H1 (cell line): ENCODE measurements at places on chromosomes 3 and 15.
A peak's percentile ranks its signal among the peaks of the same experiment; 100 is the strongest.

GRCh38 chr3:29436612-29437323 is 155.9 kb downstream of the RBMS3 start:
- DNase-seq, result no peak

DNA sequence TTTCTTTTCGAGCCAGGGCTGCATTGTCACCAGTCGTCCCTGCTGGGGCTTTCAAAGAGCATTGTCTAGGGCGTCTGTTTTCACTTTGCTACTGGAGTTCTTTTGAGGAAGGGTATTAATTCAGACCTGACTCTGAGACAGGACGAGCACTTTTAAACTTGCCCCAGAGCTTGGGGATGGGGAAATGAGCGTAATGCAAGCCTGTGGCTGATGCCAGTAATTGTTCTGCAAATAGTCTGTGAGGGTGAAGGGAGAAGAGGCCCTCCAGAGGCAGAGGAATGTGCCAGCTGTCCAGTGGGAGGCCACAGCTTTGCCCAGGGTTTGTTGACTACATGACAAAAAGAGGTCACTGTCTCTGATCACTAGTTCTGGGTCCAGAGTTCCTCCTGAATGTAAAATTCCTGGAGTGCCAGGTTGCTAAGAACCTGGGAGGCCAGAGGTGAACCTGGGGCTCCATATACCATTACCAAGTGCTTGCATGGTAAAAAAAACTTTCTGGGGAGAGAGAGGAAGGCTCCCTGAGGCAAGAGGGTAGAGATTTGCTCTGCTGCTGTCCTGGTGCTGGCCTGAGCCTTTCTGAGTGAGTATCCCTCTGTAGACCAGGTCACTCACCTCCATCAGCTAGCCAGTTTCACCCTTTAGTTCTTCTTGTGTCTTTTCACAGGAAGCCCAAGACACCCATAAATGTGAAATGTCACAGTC is 14.8 kb downstream of the EEFSEC start:
- no peak for DNase-seq

DNA sequence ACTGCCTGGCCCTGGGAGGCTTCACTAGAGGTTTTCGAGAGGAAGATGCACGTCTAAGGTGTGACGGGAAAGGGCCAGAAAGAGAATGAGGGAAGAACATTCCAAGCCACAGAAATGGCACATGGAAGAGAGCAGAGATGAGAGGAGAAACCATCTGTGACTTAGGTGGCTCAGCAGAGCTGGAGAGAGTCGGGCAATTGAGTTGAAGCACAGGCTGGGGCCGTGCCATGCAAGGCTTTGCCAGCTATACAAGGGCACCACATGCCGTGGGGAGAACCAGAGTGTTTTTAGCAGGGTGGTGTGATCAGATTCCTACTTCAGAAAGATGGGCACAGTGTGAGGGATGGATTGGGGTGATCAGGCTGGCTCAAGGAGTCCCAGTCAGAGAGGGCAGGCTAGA is 126.1 kb downstream of the VGLL4 start:
- no peak for DNase-seq

DNA sequence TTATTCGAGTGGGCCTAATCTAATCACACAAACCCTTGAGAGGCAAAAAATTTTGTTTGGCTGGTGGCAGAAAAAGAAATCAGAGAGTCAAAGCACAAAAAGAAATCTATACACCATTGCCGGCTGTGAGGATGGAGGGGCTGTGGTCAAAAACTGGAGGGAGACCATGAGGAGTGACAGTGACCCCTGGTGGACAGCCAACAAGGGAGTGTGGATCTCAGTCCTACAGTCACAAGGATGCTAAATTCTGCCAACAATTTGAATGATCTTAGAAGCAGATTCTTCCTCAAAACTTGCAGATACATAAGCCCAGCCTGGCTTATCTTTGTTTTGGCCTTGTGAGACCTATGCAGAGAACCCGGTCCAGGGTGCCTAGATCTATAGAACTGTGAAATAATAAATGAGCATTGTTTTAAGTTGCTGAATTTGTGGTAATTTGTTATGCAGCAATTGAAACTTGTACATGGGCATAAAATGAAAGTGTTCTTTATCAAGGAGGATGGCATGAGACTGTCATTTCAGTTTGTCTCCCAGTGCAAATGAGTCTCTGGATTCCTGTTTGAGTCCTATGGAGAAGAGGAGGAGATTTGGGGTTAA is 103.0 kb upstream of the ARHGEF26 start:
- peak; percentile 21 for DNase-seq

DNA sequence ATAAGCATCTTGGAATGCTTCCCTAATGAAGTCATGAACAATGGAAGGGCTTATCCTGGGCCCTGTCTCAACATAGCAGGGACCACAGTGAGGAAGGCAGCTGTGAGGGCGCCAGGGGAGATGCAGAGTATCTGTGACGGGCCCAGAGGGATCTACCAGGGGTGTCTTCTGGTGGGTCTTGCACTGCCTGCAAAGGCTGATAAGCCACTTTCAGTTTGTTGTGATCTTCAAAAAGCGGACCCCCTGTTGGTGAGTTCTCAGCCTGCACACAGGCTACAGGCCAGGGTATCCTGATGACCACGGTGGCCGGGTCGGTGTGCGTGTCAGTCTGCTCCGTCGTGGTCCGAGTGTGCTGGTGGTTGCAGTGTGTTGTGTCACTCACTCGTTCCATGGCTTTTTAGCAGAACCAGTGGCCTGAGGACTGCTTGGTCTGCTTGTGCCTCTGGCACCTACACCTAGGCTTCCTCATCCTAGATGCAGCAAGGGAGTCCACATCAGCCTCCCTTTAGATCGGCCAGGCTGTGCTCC is 46.8 kb downstream of the CHDH start:
- no peak for DNase-seq

- DNase-seq, result no peak
These were observed 9.5 kb downstream of the SLCO2A1 start for GRCh38 chr3:134020135-134020680.

DNA sequence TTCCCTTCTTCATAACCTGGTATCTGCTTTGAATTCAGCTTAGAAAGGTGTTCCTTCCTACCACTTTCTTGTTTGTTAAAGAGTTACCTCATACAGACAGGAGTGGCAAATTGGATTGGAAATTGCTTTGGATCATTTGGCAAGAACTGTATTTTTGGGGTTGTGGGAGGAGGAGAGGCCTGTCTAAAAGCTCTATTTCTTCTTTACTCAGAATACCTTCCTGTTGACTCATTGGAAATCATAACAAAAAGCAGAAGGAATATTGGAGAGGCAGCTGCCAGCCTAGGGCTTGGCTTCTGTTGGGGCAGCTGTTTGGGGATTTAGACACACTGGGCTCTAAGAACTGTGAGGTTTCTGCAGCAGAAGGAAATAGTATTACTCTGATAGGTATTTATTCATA is 14.2 kb downstream of the IQGAP1 start:
- no peak for DNase-seq

GRCh38 chr3:16513141-16514020 is at the start of gene RFTN1:
Gene RFTN1, minus strand, starts transcription at chr3:16513699. Its CDS starts 19,830 bp downstream, at chr3:16493869.
- DNase-seq, result no peak

- peak; percentile 27 for DNase-seq
These were observed 5.2 kb downstream of the GRM2 start for GRCh38 chr3:51712038-51712420.

- DNase-seq, result no peak
These were observed 6.8 kb upstream of the MFSD1 start for GRCh38 chr3:158794936-158795518.

GRCh38 chr3:183825456-183826161 is at the start of gene MAP6D1:
Gene MAP6D1, minus strand, starts transcription at chr3:183825577. Its CDS starts 30 bp downstream, at chr3:183825547.
- peak; percentile 85 for DNase-seq

DNA sequence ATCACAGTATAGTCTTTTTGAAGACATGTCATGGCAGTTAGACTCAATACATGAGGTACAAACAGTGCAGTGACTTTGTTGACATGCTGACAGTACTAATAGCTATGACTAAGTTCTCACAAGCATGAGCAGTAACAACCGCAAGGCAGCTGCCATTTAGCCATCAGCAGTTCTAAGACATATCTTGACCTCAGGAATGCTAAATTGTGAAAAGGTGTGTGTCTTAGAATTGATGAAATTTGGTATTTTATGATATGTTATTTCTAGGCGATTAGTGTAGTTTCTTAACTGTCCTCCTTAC is 60.7 kb upstream of the FURIN start:
- no peak for DNase-seq

DNA sequence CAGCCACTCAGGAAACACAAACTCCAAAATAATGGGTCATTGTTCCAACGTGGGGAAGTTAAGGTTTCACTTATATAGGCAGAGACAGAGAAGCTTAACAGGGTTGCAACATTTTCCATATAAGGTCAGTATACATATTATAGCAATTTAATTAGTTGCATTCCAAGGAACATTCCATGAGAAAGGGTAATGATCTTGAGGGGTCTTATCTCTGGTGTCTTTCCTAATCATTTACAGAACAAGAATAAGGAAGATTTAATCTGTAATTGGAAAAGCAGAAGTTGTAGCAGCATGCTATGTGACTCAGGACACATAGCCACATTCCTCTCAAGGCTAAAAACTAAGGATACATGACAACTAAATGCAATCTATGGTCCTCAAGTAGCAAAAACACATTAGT is 4.9 kb downstream of the MNS1 start:
- no peak for DNase-seq

- no peak for DNase-seq
These were observed 128.4 kb upstream of the RAD18 start for GRCh38 chr3:9091486-9092235.

DNA sequence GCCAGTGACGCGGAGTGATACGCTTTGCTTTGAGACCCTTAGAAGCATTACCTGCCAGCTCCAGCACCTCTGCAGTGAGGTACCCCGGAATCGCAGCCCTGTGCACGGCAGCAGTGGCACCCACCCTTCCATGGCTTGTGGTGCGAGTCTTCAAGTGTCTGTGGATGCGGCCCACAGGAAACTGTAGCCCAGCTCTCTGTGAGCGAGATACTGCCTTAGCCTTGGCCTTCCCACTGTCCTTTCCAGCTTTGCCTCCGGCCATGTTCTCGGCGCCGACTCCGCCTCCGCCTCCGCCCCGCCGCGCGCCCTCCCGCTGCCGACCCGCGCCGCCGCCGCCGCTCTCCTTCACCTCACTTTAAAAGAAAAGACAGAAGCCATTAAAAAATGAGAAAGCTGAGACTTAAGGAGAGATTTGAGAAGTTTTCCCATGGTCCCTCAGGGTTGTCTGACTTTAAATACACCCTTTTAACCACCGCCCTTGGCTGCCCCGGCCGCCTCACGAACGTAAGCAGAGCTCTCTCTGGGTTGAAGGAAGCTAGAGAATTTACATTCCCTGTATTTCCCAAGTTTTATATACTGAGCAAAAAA is 78.5 kb upstream of the FAM174B start:
- no peak for DNase-seq

DNA sequence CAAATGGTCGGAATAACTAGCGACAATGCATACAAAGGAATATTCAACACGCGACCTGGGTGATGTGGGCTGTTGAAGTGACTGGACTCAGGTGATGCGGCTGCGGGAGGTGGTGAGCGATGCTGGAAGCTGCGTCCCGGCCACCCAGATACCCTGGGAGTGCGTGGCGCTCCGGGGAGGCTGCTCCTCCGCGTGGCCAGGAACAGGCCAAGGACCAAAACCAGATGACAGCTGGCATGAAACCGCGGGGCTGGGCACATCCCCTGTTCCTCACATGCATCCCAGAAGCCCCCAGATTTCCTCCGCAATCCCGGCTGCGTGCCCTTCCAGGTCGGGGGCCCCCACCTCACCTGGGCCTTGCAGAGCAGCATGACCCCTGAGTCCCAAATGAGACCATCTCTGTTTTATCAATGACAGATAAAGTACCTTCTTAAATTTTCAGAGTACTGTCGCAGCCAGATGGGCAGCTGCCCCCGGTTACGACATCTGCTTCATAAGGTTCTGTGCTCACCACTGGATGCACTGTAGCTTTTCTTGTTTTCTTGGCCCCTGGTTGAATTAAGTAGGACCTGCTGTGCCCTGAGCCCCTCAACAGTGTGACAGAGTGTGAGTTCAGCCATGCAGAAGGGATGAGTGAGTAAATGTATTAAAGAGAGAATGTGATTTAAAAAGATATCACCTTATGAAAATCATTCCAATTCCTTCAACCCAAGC is 278.2 kb downstream of the GABRG3 start:
- DNase-seq, result no peak

DNA sequence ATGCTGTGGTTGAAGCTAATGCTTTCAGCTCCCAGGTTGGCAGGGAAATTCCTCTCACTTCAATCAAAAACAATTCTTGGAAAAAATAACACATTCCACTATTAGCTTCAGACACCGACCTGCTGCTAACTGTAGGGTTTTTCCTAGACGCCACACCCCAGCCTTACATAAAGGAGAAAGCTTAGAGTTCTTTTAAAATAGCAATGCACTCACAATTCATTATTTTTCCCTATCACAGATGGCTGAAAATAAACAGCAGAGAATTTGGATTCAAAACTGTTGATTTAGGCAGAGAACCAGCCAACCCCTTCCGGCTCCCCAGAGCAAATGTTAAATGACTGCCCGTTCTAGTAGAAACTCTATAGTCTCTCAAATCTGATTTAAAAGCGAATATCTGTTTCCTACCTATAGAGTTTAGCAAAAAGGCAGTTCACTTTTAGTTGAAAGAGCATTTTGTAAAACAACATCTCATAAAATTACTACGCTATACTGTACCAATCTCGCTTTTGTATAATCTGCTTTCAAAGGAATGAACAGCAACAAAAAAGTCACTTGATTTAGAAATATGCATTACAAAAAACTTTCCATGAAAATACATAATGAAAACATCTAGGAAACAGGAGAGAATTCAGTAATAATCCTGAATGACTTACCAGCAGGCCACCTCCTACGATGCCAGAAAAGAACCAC is 586 bp downstream of the TM4SF1 start:
- DNase-seq, result no peak

DNA sequence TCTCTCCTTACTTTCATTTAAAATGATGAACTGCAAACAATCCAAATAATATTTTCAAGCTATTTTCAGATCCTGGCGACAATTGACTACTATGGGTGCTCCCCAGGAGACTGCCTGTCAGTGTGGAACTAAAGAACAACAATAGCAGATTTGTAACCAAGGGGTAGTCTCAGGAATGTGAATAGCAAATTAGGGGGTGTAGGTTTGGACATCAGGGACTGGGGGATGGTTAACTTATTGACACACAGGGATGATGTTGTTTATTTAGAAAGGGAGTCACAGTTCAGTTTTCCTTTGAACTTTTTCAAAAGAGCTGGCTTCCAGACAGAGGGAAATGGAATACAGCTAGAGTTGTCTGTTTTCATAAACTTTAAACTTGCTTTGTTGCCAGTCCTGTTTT is 229.8 kb downstream of the LRTM1 start:
- no peak for DNase-seq

DNA sequence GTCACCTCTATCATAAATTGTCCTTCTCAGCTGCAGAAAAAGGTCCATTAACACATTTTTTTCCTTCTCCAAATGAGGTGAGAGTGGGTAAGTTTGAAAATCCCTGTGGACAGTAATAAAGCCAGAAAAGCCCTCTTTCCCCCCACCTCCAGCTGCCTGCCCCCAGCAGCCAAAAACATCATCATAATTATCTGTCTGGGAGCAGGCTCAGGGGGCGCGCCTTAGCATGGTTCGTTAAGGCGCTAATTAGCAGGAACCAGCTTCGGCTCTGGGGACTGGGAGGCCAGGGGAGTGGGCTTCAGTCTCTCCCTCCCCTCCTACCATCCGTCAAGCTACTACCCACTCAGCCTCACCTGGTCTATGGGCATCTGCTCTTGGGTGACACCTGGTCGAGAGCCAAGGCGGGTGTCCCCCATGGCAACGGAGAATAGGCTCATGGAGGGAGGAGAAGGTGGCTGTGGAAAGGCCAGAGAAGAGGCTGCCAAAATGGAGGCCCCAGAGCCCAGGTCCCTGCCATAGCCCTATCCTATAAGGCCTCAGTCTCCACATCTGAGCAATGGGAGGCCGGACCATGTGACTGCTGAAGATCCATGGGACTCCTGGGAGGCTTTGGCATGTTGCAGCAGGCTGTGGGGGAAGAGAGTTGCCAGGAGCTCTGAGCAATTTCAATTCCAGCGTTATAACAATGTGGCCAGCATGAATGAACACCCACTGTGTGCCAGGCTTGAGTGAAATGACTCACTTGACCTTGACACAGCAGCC is 140.1 kb upstream of the LINGO1 start:
- no peak for DNase-seq
